ELR (cell line): ENCODE measurements at places on chromosomes 7 and 10.

- DNase-seq = peak; percentile 19
Observed at GRCh38 chr10:96896884-96897589, 64.9 kb downstream of the LCOR start.

DNA sequence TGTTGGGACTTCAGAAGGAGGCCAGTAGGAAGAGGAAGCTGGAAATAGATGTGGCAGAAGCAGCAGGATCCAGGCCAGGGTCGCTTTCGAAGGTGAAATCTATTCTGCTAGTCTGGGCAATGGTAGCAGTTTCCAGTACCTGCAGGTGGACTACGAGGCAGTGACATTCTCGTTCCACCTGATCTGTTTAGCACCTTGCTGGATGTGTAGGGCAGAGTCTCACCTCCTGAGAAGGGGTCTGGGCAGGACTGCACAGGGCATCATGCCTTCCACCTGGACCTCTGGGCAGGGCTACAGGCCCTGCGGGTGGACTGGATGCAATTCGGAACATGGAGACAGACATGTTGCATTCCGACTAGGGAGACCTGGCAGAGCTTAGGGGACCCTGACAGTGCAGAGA lies 254.8 kb upstream of the ZNF32 start:
- DNase-seq = no peak

DNA sequence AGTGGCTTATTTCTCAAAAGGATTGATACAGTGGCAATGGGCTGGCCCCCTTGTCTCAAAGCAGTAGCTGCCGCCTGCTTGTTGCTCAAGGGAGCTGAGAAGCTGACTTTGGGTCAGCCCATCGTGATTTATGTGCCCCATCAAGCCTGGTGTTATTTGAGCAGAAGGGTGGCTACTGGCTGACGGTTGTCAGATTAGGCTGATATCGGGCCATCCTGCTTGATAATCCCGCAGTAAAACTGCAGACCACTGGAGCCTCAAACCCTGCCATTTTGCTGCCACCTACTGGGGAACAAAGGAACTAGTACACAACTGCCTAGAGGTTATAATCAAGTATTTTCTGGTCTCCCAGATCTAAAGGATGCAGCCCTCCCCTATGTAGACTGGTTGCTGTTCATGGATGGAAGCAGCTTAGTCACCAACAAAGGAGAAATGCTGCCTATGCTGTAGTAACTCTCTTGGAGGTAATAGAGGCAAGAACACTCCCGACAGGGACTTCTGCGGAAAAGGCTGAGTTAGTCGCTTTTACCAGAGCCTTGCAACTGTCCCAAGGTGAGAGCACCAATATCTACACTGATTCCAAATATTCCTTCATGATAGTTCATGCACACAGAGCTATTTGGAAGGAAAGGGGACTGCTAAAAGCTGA lies 65.9 kb upstream of the ZNF92 start:
- peak; percentile 60 for DNase-seq

GRCh38 chr10:89503652-89504370 lies 31.6 kb downstream of the SLC16A12 start:
- DNase-seq = no peak

GRCh38 chr7:102410918-102411317 lies 14.8 kb downstream of the PRKRIP1 start:
- DNase-seq = no peak

DNA sequence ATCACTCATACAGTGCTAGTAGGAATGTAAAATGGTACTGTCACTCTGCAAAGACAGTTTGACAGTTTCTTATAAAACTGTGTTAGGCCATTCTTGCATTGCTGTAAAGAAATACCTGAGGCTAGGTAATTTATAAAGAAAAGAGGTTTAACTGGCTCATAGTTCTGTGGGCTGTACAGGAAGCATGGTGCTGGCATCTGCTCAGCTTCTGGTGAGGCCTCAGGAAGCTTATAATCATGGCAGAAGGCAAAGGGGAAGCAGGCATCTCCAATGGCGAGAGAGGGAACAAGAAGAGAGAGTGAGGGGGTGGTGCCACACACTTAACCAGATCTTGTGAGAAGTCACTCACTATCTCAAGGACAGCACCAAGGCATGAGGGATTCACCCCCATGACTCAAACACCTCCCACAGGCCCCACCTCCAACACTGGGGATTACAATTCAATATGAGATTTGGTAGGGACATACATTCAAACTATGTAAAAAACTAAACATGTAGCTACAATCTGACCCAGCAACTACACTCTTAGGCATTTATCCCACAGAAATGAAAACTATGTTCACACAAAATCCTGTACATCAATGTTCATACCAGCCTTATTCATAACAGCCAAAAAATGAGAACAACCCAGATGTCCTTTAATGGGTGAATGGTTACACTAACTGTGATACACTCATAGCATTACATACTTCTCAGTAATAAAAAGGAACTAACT lies 5.0 kb downstream of the ALDH18A1 start:
- DNase-seq = no peak

DNA sequence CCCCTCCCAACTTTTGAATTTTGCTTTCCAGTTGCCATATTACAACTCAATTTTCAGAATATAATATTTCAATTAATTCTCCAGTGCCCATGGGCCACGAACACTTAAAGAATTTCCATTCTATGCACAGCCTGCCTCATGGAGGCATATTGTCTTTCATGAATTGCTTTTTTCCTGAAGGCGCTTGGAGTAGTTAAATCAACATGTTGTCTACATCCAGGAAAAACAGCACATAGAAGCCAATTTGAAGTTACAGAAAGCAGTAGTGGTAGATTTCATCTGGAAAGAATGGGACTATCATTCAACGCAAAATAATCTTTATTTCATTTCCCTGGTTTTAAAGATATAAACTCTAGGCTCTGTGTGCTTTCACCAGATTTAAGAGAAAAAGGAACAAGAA lies 106.0 kb downstream of the NRP1 start:
- DNase-seq = no peak

- DNase-seq = no peak
Observed at GRCh38 chr7:44695756-44696155, 52.9 kb upstream of the ZMIZ2 start.
